ENCODE measurements at places on chromosomes 7 and 10. TPM values are rescaled to one million over a fixed set of nuclear protein-coding genes. Genes with fewer than 3 reads are reported as not detected.
A peak's percentile ranks its signal among the peaks of the same experiment; 100 is the strongest.

DNA sequence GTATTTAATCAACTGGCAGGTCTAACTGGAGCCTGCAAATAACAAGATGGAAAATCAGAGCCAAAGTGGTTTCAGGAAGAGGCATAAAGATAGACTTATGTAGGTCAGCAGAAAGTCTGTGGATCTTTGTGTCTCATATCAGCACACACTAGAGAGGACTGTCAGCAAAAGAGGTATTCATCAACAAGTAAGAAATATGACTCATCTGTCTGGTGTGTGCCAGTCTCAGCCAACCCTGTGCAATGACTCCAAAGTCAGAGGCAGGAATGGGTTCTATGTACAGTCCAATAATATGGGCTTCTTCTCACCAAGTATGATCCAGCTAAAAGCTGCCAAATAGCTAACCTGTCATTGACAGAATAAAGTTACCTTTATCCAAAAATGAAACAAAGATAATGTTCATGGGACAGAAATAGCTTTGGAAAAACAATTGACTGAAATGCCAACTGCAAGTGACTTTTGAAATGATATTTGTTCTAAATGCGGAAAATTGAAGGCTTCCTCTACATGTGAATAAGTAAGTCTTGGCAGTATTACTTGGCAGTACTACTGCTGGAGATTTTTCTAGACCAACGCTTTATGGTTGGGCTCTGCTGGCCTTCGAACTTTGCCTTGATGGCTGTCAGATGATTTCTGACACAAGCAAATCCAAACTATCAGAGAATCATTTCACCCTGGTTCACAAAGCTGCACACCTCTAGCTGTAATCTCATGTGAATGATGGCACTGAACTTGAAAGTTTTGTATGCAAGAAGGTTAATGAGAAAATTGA is 272.3 kb upstream of the SEMA3C start:
- DNase-seq = peak; percentile 45

GRCh38 chr7:92963566-92963965 is 127.2 kb upstream of the CDK6 start:
- DNase-seq = no peak

Gene ST8SIA6
- total RNA-seq = not detected

Gene GIGYF1
- 9.2 TPM for total RNA-seq

Gene SLC39A12
- 0.23 TPM for total RNA-seq
